ENCODE measurements at places on chromosomes 1 and 21. TPM values are rescaled to one million over a fixed set of nuclear protein-coding genes. Genes with fewer than 3 reads are reported as not detected.

The DDOST gene
- 163 TPM for total RNA-seq

The NBPF10 gene
- 4.2 TPM for total RNA-seq

The SHISAL2A gene
- total RNA-seq: 1.1 TPM

The HPDL gene
- 2.3 TPM for total RNA-seq

The SPRR2E gene
- total RNA-seq: not detected

The ZBTB17 gene
- total RNA-seq: 44.4 TPM

The TMEM54 gene
- 88.7 TPM for total RNA-seq

The TMEM9 gene
- total RNA-seq: 55.3 TPM

The PIGR gene
- 670 TPM for total RNA-seq

The CFAP141 gene
- total RNA-seq: not detected

The PSRC1 gene
- 3.1 TPM for total RNA-seq

The KRTAP10-12 gene
- not detected for total RNA-seq

The FCRL4 gene
- total RNA-seq: not detected

The LRRC38 gene
- not detected for total RNA-seq

The LRRC8B gene
- total RNA-seq: 14.4 TPM

The FCRL1 gene
- 0.21 TPM for total RNA-seq

The SPTA1 gene
- total RNA-seq: not detected

The NOL9 gene
- 41.5 TPM for total RNA-seq

The AMY1B gene
- total RNA-seq: not detected

The PLXNA2 gene
- total RNA-seq: 51.7 TPM

The LY9 gene
- 3.2 TPM for total RNA-seq

The TDRD5 gene
- total RNA-seq: 1.0 TPM

The SYT6 gene
- total RNA-seq: 0.47 TPM

The UBASH3A gene
- total RNA-seq: 1.4 TPM

The TINAGL1 gene
- total RNA-seq: 218 TPM

The GPR37L1 gene
- 0.10 TPM for total RNA-seq

The GNG4 gene
- not detected for total RNA-seq

The CCT8 gene
- total RNA-seq: 121 TPM

The MX2 gene
- 18.9 TPM for total RNA-seq

The C1orf226 gene
- total RNA-seq: 11.8 TPM

The HFM1 gene
- 4.4 TPM for total RNA-seq

The OR2T33 gene
- total RNA-seq: not detected

The OR2L5 gene
- not detected for total RNA-seq

The GPR153 gene
- total RNA-seq: 7.2 TPM

The OR2T11 gene
- total RNA-seq: not detected

The DEPDC1 gene
- total RNA-seq: 0.21 TPM

The APOBEC4 gene
- not detected for total RNA-seq

The ACKR1 gene
- 164 TPM for total RNA-seq
